IPS DF 19.7 (cell line): ENCODE measurements at places on chromosomes 1 and 21.

- DNase-seq: no peak
Observed at GRCh38 chr1:162736184-162736583, 54.3 kb upstream of the HSD17B7 start.

GRCh38 chr1:156149374-156150332, 3.7 kb upstream of the SEMA4A start:
- DNase-seq: peak; percentile 93

DNA sequence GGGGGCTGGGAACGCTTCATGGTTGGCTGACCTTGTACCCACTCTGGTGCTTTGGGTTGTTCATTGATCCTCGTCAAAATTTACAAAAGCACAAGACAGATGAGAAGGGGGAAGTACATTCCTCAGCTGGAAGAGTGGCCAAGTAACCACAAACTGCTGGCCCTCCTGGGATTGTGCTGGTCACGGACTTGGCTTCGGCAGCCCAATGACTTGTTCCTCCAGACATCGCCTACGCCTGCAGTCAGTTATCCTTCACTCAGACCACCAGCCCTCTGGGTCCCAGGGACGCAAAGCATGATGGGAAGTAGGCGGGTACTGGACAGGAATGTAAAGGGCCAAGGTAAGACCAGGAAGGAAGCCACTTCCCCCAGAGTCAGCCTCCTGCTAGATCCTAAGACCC, 53.1 kb downstream of the LMX1A start:
- DNase-seq: no peak

DNA sequence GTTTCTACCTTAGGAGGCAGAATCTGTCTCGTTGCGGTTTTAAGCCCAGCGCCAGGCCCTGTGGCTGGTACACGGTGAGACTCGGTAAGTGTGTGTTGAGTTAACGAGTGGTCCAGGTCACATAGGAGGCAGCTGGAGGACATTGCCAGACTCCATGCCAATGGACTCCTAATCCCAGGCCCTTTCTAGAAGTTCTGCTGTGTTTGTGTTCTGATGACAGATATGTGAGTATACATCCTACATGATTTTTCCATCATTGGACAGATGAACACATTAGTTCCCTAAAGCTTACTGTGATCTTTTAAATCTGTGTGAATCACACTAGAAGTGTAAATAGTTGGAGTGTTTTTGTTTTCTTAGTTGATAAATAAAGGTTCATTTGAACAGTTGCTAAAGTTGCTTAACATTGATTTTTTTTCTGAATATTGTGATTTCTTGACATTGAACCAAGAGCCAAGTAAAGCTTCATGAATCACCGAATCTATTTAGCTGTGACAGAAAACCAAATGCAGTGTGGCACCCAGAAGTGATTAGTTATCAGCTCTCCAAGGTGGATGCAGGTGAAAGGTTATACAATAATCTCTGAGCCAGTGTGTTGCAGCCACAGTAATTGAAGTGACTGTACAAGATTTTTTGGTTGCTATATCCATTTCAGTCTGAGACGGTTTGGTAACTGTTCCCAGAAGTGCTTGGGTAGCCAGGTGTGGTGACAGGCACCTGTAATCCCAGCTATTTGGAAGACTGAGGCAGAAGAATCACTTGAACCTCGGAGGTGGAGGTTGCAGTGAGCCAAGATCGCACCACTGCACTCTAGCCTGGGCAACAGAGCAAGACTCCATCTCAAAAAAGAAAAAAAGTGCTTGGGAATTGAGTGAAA, 46.3 kb downstream of the DOP1B start:
- DNase-seq: no peak

GRCh38 chr1:10509809-10510509, 35.2 kb downstream of the PEX14 start:
- no peak for DNase-seq

DNA sequence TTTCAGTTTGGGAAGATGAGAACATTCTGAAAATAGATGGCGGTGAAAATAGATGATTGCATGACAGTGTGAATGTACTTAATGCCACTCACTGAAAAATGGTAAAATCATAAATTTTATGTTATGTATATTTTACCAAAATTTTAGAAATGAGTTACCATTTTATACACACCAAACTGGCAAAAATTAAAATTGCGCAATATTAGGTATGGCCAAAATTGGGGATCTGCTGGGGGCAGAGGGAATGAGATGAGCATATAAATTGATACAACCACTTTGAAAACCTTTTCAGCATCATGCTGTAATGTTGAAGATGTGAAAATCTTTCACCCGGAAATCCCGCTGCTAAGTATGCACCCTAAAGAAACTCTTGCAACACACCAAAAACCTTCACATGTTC, 10.8 kb upstream of the TMPRSS2 start:
- DNase-seq: no peak

- no peak for DNase-seq
Observed at GRCh38 chr1:19375631-19376400, 63.7 kb downstream of the SLC66A1 start.

DNA sequence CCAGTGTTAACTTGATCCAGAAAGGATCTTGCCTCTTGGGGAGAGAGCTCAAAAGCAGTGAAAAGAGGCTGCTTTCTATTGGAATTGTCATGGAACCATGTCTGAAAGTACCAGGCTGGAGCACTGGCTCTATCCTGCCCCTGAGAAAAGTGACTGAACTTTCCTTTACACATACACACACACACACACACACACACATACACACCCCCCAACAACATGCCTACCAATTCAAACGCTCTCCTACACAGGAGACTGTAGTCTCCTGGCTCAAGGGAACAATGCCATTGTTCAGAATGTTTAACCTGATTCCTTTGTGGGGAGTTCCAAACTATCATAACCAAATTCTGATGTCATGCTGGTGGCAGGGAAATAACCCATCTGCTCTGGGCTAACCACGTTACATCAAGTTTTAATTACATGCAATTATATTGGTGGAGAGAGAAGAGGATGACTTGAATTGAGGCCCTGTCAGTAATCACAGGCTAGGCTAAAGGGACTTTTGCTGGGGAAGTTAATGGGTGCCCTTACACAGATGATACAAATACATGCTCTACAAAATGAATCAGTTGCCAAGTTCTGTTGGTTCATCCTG, 52.3 kb upstream of the DUSP10 start:
- DNase-seq: no peak

GRCh38 chr1:92886886-92887419, 55.1 kb downstream of the RPL5 start:
- no peak for DNase-seq

DNA sequence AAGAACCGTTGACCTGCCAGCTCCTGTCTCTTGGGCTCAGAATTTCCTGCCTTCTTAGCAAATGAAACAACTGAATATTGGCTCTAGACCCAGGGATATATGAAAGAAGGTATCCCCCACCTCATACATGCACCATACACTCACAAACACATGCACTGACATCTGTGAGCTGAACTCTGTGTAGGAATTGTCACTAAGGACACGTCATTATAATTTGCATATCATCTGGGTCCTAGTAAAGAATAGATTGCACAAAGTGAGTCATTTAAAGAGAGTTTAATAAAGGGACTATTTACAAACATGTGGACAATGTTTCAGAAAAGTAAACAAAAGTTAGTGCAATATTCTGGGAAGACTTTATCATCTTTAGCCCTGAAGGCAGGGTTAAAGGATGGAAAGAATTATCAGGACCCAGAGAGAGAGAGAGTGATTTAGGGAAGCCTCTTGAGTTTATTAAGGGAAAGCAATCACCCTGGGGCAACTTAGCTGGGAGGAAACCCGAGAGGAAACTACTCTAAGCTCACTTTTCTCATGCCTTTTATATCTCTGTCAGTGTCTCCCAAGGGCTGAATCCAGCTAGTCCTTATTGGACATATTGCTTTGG, 74.1 kb upstream of the PLA2G4A start:
- no peak for DNase-seq

DNA sequence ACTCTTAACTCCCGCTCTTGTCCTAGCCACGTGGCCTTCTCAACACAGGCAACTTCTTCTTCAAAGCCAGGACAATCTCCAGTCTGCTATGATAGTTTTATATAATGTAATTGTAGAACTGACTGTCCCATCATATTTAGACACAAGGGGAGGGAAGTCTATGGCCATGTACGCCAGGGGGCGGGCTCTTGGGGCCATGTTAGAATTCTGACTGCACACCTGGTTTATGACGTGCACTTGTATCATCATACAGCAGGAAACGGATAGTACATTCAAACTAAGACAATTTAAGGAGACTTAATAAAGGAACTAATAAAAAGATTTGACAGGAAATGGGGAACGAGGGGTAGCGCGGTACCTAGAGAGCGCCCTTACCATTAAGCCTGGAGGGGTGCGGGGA, 21.5 kb downstream of the DMRTB1 start:
- DNase-seq: no peak

DNA sequence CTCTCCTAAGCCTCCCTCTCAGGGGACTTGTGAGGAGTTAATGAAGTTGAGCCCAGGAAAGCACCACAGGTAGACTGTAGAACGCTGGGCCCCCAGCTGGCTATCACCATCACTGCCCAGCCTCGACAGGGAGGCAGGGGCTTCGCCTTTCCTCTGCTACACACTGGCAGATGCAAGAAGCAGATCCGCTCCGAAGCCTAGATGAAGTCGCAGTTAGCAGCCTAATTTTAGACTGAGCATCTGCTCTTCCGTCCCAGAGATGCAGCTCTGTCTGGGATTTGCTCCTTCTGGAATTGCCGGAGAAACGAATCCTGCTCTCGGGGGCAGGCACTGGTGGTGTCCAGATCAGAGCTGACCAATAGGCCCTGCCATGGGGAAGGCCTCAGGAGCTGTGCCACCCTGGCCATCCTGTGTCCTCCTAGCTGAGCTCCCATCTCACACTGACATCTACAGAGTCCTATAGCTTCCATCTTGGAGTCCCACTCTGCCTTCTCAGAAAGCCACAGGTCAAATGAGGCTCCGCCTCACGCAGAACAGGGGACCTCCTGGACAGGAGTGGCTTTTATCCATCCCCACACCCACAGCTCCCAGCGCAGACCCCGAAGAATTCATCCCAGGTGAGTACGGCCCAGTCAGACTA, 186.8 kb upstream of the EDN2 start:
- no peak for DNase-seq

GRCh38 chr1:206955476-206956451, 9.5 kb upstream of the PIGR start:
- no peak for DNase-seq

- no peak for DNase-seq
Observed at GRCh38 chr1:2156866-2157265, 37.7 kb downstream of the FAAP20 start.

DNA sequence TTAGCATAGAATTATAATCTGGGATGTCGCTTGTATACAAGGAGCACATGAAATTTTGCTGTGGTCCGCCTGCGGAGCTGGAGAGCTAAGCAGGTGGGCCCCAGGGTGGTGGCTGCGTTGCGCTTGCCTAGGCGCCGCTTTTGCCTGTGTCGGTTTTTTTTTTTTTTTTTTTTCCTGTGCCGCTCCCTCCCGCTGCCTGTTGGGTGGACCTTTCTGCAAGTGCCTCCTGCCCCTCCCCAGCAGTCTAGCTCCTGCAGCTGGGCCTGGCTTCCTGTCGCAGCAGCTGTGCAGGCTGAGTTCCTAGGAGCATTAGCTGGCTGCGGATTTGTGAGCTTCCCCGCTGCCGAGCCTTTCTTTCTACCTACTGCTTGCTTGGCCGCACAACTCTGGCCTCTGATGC, 20.6 kb downstream of the PYHIN1 start:
- DNase-seq: no peak

DNA sequence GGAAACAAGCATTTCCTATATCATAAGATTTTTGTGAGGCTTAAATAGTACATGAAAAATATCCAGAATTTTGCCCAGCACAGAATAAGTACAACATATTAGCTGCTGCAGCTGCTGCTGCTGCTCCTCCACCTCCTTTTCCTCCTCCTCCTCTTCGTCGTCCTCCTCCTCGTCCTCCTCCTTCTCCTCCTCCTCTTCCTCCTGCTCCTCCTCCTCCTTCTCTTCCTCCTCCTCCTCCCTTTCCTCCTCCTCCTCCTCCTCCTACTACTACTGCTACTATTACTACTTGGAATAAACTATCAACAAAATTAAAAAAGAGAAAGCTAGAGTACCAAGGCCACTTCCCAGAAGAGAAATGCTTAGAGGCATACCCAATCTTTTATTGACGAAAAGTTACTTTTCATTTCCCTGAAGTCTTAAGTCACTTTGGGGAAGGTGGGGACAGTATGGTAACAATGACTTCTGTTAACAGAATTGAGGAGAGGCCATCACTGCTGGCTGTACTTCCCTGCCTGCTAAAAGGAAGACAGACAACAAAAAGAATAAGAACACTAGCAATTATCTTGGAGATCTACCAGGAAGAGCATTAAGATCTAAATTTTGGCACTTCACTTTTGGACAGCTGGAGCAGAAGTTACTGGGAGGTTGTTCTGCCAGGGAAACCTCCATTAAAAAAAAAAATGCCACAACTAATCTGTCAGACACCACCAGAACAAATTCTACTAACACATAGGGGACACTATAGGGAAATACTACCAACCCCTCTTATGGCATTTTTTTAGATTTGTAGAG, 7.1 kb downstream of the DENND1B start:
- no peak for DNase-seq

GRCh38 chr1:95004013-95004412, 68.7 kb downstream of the ALG14 start:
- no peak for DNase-seq

DNA sequence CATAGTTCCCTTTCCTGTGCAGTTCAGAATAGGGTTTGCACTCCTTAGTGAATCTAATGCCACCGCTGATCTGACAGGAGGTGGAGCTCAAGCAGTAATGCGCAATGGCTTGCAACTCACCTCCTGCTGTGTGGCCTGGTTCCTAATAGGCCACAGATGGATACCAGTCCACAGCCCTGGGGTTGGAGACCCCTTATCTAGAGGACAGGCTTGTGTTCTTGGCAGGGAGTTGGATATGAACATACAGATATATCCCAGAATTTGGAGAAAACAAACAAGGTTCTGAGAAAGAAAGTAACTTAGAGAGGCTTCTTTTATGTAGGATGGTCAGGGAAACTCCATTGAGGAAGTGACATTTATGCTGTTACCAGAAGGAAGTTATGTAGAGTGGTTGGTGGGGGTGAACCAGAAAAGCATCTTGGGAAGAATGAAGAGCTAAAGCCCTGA, 5.1 kb upstream of the PTPRC start:
- DNase-seq: no peak

- no peak for DNase-seq
Observed at GRCh38 chr1:154729577-154729976, 121.6 kb upstream of the ADAR start.

DNA sequence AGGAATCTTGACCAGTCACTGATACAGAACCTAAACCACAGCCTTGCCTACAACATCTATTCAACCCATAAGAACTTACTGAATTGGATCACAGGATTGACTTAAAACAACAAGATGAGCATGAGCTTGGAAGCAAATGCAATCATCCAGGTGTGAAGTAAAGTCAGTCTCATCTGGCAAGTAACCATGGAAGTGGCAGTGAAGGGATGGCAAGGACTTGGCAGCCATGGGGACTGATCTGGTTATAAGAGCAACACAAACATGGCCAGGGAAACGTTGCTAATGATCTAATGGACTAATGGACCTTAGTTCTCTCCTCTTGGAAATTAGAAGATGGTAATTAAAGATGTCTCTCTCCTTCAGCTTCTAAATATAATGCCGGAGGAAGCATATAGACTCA, 133.1 kb downstream of the VAV3 start:
- DNase-seq: no peak
